ENCODE measurements at places on chromosomes 11 and 22. TPM values are rescaled to one million over a fixed set of nuclear protein-coding genes. Genes with fewer than 3 reads are reported as not detected.

DNA sequence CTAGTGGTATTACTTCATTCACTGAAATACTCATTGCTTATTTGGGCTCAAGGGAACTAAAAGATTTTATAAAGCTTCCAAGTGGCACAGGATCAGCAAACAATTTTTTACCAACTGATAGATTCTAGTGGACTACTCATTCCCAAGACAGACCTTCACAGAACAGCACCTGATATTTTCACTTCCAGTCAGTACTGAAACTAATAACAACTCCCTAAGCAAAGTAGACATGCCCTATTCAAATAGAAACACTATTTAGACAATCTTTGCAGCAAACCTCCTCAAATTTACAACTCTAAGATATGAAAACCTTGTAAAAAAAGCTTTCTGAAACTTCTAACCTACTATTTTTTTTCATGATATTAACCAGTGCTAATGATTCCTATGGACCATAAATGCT lies 2345.8 kb downstream of the LRRC4C start:
- DNase-seq = no peak
- H3K4me1 ChIP-seq = no peaks in the 10 kb centered on the region
- H3K27me3 ChIP-seq = no peaks in the 10 kb centered on the region
- H3K36me3 ChIP-seq = no peaks in the 10 kb centered on the region
- no peak overlapping the region for H3K4me3 ChIP-seq

DNA sequence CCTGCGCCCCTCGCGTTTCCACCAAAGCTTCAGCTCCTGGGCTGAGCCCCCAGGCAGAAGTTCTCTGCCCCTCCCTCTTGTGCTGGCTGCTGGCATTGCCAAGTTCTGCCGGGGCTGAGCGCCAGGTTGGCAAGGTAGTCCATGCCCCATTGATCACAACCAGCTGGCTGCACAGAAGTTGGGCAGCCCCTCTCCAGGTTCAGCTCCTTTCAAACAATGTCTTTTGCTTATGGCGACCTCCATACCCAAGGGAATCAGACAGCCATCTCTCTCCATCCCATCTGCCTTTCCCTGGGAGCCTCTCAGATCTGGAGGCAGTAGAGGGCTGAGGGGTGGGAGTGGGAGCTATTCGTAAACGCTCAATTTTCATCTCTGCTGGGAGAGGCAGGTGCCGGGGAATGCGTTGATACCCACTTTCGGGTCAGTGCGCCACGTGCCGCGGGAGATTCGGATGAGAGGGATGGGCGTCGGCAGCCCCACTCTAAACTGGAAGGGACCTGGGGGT lies 1.5 kb downstream of the ADAMTS8 start:
- H3K36me3 ChIP-seq = no peaks in the 10 kb centered on the region
- no peak overlapping the region for H3K27ac ChIP-seq
- peaks cover 10% of the 10 kb centered on the region for H3K27me3 ChIP-seq
- peaks cover 5% of the 10 kb centered on the region for H3K4me1 ChIP-seq
- H3K4me3 ChIP-seq = no peak overlapping the region

GRCh38 chr11:82831364-82831763 lies 68.9 kb downstream of the PRCP start:
- H3K4me1 ChIP-seq = no peaks in the 10 kb centered on the region
- no peaks in the 10 kb centered on the region for H3K27me3 ChIP-seq

MYO18B gene
- total RNA-seq = 0.12 TPM

RTN4R gene
- 0.88 TPM for total RNA-seq

- no peak overlapping the region for H3K4me3 ChIP-seq
- no peaks in the 10 kb centered on the region for H3K27me3 ChIP-seq
- no peak for DNase-seq
Measured at GRCh38 chr22:44828193-44828592, 75.8 kb downstream of the ARHGAP8 start.

- H3K36me3 ChIP-seq = no peaks in the 10 kb centered on the region
- no peak overlapping the region for H3K4me3 ChIP-seq
- no peaks in the 10 kb centered on the region for H3K4me1 ChIP-seq
- H3K27me3 ChIP-seq = no peaks in the 10 kb centered on the region
- DNase-seq = no peak
Measured at GRCh38 chr11:121946514-121946913, 169.5 kb downstream of the BLID start.

ROM1 gene
- 2.8 TPM for total RNA-seq

CARNS1 gene
- 0.39 TPM for total RNA-seq

All from pancreas (tissue), 10 donors.